ENCODE measurements at places on chromosomes 6 and 20. TPM values are rescaled to one million over a fixed set of nuclear protein-coding genes. Genes with fewer than 3 reads are reported as not detected.

The CLPSL2 gene
- not detected for total RNA-seq

The MYBL2 gene
- total RNA-seq, result 2.7 TPM

The PFDN4 gene
- total RNA-seq, result 28.6 TPM

The MOCS1 gene
- total RNA-seq, result 0.10 TPM

The FAM83D gene
- 8.6 TPM for total RNA-seq

The SLA2 gene
- 39.4 TPM for total RNA-seq

The WFDC10B gene
- not detected for total RNA-seq

The SSTR4 gene
- not detected for total RNA-seq

The C20orf141 gene
- total RNA-seq, result not detected

The THEMIS gene
- total RNA-seq, result 22.8 TPM

The ENPP4 gene
- 4.5 TPM for total RNA-seq

The DOP1A gene
- total RNA-seq, result 21.7 TPM

The TCF15 gene
- total RNA-seq, result not detected

The ELOVL2 gene
- total RNA-seq, result not detected
